ENCODE measurements at places on chromosomes 2 and 18. TPM values are rescaled to one million over a fixed set of nuclear protein-coding genes. Genes with fewer than 3 reads are reported as not detected.

The RTP5 gene
- not detected for total RNA-seq

The SERPINB13 gene
- not detected for total RNA-seq

The TBC1D8 gene
- 24.1 TPM for total RNA-seq

DNA sequence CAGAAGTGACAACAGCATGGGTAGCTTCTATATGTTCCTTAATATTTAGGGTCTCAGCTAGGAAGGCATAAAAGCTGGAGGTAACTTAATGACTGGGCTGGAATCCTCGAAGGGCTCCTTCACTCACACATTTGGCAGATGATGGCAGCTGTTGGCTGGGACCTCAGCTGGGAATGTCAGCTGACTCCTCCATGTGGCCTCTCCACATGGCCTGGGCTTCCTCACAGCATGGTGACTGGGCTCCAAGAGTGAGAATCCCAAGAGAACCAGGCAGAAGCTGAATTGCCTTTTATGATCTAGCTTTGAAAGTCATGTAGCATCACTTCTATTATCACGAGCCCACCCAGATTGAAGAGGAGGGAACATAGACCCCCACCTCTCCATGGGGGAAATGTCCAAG is 54.9 kb downstream of the TET3 start:
- DNase-seq, result no peak

- no peak for DNase-seq
Measured at GRCh38 chr2:181483876-181484275, 26.7 kb downstream of the ITGA4 start.

GRCh38 chr2:10091182-10091888 is 11.1 kb upstream of the CYS1 start:
- DNase-seq, result no peak

DNA sequence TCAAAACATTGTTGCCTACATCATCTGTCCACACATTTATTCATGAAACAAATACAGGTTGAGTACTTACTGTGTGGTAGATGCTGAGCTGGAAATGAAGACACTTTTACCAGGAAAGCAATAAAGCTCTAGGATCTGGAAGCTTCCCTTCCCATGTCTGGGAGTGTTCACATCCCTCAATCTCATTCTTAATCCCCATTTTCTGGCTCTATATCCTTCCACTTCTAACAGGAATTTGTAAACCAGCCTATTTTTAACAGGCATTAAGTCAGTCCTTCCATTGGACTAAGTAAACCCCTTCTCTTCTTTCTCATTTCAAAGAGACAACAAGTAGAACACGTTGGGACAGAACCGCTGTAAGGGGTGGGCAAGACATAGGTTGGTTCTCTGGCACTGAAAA is 589.5 kb downstream of the ARHGAP15 start:
- DNase-seq, result no peak

Measured in sigmoid colon (tissue), 7 donors.